Erythroblast (primary cell): ENCODE measurements at places on chromosomes 6 and 20.

DNA sequence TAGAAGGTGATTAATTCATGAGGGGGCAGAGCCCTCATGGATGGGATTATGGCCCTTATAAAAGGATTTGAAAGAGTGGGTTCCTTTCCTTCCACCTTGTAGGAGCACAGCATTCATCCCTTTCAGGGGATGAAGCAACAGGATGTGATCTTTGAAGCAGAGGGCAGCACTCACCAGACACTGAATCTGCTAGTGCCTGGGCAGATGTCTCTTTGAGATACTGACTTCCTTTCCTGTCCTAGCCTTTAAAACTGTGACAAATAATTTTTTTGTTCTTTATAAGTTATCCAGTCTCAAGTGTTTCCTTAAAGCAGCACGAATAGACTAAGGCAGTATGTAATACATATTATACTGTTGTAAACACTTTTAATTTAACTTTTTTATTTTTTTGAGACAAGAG lies 538.6 kb upstream of the RNF217 start:
- no peak for DNase-seq

GRCh38 chr6:44485601-44486401 lies 98.3 kb downstream of the CDC5L start:
- no peak for DNase-seq

GRCh38 chr6:34887753-34888513 lies at the start of gene TAF11:
Gene TAF11 (minus strand): TSS chr6:34888042. CDS start chr6:34887957, 85 bp downstream.
- DNase-seq: peak; percentile 96

DNA sequence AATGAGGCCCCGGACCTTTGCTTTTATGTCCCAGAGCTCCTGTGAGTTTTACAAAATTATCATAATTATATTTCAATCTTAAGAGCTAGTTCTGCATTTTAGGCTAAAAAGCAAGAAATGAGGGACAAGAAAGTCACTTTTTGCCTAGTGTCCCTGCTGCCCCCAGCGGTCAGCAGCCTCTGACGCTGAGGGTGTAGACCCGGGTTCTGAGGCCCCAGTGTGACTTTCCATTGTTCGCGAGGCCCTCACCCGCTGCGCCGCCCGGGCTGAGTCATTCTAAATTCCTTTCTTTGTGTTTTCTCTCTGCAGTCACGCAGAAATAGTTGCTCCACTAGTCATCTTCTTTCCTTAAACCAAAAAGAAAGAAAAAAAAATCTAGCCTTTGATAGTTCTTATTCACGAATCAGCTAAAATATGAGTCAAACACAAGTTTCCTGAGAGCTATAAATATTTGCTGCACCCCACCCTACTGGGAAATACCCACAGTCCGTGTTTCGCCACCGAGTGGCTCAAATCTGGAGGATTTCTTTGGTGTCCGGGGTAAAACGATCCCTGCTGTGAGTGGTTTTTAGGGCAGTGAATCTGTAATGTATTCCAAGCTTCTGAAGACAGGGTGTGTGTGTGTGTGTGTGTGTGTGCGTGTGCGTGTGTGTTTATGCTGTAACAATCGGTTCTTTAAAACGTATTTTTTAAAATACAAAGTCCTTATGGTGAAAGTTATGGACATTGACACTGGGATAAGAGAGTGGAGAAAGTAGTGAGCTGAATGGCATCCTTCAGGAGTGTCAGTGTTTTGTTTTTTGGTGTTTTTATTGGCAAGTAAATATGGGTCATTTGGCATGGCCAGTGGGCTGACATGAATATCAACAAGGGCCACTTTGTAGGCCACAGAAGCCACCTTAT lies 59.7 kb upstream of the EEF1A1 start:
- DNase-seq: peak; percentile 70

DNA sequence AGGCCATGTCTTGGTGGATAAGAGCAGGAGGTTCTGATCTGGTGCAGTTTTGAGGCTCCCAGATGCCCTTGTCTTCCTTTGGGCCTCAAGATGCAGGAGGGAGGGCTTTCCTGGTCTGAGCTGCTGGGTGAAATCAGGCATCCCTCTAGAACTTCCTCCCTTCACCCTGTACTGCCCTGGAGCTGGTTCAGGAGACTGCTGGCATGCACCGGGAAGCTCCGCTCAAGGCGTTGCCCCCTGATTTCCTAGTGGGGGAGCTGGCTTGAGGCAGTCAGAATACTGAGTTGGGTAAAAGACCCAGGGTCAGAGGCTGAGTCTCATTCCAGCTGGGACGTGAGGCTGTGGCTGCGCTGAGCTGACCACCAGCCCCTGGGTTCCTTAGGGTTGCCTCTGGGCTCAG lies 12.0 kb downstream of the PHACTR3 start:
- no peak for DNase-seq

- DNase-seq: no peak
Measured at GRCh38 chr6:145721144-145721543, 14.2 kb downstream of the EPM2A start.

DNA sequence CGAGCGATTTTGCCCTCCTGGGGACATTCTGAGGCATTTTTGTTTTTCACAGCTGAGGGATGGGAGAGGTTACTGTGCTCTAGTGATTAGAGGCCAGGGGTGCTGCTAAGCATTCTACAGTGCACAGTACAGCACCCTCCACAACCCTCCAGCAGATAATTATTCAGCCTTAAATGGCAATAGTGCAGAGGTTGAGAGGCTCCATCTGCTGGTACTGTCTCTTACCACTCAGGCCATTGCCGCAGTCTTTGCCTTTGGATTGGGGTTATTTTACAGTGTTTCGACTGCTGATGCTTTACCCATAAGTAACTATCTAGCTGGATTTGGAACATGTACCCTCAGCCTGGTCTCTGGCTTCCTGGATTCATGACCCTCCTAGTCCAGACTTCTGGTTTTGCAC lies 705.3 kb downstream of the KIF16B start:
- no peak for DNase-seq

DNA sequence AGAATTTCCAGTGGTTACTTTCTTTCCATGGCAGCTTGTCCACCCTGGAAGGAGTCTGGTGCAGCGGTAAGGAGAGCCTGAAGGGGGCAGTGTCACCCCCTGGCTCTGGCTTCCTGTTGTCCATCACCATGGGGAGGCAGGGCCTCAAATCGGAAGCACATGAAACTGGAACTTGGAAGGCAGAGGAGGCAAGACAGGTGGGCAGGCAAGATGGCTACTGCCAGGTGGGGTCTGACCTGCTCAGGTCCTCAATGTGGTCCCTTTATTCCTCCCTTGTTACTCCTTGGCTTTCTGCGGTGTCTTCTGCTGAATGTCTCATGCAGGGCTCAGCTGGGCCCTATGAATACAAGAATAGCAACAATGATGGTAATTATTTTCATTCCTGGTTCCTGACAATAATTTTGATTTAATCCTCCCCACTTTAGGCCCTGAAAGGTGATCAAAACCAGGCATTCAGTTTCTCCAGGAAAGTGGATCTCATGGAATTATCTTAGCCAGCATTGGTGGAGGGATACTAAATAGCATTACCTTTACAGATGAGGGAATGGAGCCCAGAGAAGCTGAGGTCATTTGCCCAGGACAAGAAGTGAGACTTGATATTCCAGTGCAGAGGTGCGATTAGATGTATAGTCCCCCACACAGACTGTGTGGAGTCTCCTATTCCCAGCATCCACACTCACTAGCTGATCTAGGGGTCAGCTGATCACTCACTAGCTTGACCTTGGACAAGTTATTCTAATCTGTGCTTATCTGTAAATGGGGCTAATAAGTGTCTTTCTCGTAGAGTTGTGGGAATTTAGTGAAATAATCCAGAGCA lies 17.6 kb upstream of the SNAI1 start:
- peak; percentile 62 for DNase-seq

DNA sequence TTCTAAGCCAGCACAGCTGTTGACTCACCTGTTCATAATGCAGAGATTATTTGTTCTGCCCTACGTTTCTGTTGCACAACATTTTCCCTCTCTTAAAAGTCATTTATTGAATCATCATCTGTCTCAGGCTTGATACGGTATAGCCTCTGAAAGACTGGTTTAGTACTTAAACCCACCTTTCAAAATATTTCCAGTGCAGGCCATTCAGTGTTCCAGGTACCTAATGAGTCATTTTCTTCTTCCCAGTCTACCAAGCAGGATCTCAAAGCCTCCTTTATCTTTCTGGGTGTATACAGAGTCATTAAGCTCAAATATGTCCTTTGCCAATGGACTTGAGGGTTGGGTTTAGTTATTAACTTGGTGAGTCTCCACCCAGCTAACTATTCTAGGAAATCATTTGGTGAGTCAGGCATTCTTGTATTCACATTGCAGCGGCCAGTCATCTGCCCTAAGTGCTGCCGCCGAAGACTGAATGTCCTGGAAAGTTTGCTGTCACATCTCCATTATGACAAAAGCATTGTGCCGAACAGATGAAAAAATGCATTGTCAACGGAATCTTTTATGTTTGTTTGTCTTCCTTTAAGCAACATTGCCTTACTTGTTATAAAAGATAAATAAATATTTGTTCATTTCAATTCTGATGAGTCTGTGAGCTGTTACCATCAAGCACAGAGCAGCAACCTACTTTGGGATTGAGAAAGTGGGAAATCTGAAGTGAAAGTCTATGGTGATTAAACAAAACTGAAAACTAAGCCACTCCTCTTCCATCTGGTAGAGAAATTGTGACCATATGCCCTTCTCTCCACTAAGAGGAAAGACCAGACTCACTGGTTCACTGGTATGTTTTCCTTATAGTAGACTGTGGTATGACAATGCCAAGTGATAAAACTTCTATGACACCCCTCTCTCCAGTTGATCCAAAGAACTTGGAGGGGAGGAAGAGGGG lies 14.3 kb upstream of the FAM135A start:
- peak; percentile 17 for DNase-seq

DNA sequence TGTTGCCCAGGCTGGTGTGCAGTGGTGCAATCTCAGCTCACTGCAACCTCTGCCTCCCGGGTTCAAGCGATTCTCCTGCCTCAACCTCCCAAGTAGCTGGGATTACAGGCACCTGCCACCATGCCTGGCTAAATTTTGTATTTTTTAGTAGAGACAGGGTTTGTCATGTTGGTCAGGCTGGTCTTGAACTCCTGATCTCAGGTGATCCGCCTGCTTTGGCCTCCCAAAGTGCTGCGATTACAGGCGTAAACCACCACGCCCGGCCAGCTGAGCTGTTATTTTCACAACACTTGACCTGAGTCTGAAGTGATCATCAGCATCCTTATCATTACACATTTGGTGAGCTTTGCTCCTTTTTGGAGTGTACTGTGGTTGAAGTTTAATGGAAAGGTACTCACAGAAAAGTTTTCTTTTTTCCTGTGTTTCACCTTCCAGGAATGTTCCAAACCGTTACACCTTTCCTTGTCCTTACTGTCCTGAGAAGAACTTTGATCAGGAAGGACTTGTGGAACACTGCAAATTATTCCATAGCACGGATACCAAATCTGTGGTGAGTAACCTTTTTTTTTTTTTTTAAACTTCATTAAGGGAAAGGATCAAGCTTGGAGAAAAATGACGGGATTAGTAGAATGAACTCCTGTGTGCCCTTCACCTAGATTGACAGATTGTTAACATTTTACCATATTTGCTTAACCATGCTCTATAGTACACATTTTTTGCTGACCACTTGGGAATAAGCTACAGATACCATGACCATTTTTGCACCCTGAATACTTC lies 9.7 kb downstream of the RNF114 start:
- no peak for DNase-seq

GRCh38 chr6:164283574-164283973 lies 869.1 kb downstream of the QKI start:
- no peak for DNase-seq

GRCh38 chr6:36774331-36774730 lies 64.9 kb downstream of the CPNE5 start:
- no peak for DNase-seq

DNA sequence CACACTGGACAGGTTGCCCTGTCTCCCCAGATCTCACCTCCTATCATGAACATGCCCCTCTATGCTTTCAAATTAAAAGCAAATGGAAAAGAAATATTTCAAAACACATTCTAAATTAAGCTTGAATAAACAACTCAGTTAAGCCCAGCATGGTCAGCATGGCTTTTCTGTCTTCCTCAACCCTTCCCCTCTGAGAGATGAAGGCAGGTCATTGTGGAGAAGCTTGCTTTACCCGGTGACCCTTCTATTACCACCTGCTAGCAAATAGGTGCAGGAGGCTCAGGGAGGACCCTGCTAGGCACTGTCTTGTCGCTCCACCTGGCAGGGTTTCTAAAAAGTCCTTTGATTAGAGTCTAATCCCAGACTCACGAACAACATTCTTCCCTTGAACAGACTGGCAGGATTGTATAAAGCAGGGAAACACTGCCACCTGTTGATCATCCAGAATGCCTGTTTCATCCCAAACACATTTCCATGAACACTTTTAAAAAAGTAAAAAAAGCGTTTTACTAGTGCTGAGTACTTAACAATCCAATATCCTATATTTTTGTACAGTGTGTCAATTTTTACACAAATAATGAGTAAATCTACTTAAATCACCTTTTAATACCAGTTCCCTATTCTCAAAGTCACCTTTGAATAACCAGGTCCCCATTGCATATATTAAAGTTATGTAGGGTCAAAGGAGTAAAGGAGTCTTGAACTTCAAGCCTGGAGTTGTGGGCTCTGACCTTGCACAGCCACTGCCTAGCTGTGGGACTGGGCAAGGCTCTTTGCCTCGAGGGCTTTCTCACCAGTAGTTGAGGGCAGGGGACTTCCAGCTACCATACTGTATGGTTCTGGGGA lies 75.5 kb downstream of the GPR6 start:
- peak; percentile 52 for DNase-seq

- DNase-seq: no peak
Measured at GRCh38 chr6:157648561-157648960, 174.5 kb upstream of the SNX9 start.

DNA sequence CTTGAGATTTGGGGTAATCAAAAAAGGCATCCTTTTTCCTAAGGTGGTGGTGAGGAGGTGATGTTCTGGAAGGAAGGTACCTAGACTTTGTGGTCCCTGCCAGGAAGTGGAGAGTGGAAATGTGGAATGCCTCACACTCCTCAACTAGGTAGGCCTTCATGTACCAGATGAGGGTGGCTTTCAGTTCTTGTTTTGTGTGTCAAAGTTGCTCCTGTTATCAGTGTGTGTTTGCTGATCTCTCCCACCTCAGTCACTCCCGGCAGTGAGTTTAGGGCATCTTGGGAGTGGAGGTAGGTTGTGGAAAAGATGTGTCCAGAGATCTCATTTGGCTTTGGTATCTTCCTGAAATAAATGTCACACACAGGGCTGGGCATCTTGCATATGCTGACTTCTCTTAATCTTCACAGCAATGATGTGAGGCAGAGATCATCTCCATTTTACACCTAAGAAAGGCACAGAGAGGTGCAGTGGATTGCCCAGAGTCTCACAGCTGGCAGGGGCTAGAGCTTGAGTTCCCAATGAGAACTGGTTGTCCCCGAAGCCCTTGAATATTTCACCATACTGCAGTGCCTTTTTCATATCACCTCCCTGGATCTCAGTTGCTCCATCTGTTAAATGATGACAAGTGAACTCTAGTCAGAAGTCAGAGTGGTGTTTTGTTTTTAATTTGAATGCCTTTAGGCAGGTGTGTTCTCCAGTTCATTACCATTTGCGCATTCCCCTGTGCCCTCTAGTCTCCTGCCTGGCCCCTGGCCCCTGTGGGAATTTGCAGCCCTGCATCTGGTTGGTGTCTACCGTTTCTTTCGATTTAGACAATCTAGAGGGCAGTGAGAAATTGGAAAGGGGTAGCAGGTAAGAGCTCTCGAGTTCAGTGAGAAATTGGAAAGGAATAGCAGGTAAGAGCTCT lies 2.9 kb downstream of the PKIG start:
- peak; percentile 19 for DNase-seq

GRCh38 chr6:12572896-12573827 lies 143.4 kb upstream of the PHACTR1 start:
- no peak for DNase-seq
